IMR-90 (cell line): ENCODE measurements at places on chromosomes 7 and 10.

GRCh38 chr7:31094271-31094670, 42.2 kb downstream of the ADCYAP1R1 start:
- no peak for DNase-seq

GRCh38 chr10:85864173-85864549, 502.4 kb downstream of the GRID1 start:
- DNase-seq = no peak

DNA sequence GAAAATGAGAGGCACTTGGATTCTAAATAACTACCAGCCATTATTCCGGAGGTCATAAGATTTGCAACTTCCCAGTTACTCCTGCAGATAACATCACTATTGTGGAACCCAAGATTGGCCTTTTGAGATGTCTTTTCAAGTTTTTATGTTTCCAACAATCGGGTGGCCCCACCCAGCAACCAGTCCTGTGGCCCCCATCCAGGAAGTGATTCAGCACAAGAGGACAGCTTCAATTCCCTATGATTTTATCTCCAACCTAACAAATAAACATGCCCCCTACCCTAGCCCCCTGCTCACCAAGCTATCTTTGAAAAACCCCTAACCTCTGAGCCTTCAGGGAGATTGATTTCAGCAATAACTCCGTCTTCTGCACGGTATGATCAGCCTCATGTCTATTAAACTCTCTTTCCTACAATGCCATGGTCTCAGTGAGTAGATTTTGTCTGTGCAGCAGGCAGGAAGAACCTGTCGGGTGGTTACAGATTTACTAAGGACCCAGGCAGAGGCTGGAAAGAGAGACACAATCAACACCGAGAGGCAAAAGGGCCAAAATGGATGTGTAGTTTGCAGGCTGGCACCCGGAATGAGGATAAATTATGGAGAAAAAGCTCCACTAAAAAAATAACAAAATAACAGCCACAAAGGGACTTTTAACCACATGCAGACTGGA, 83.9 kb upstream of the UNC5B start:
- no peak for DNase-seq

DNA sequence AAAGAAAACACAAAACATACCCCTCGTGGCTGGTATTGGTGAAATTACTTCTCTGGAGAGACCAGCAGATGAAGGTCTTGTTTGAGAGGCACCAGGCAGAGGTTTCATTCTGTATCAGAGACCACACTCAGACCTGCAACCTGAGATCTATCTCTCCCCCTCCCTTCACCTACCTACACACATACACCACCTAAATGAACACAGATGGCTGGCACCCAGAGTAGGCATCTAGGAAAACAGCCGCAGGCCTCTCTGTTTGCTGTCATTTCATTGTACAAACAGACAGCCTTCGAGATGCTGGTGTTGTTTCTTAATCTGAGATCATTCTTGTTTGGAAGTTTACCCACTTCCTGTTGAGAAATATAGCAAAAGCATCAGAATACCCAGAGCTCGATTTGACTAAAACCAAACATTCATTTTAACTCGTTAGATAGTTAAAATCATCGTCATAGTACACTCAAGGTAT, 173.9 kb upstream of the SLC25A13 start:
- DNase-seq = no peak

DNA sequence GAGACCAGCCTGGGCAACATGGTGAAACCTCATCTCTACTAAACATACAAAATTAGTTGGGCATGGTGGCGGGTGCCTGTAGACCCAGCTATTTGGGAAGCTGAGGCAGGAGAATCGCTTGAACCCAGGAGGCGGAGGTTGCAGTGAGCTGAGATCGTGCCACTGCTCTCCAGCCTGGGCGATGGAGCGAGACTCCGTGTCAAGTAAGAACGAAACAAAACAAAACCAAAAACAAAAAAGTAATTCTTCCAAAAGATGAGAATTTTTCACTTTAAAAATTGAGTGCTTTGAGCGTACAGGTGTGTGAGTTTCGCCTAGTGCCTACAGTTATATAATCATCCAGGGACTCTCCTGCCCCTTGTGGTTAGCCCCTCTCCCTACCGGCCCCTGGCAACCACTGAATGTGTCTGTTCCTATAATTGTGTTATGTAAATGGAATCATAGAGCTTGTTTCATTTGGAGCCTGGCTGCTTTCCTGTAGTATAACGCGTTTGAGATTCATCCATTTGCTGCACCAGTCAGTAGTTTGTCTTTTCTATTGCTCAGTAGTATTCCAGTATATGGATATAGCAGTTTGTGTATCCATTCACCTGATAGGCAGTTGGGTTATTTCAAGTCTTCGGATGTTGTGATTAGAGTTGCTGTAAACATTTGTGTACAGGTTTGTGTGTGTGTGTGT, 80.0 kb downstream of the RBM33 start:
- DNase-seq = no peak

- DNase-seq = peak; percentile 33
Observed at GRCh38 chr7:38561166-38561565, 70.0 kb downstream of the AMPH start.

GRCh38 chr10:17206210-17206709, 4.8 kb upstream of the TRDMT1 start:
- peak; percentile 93 for DNase-seq
